Activated naive CD4-positive, alpha-beta T cell treated with anti-CD3 and anti-CD28 coated beads, Interleukin-2, amount 10 ng/mL, durations not matched to agents 7 days and 5 days (primary cell): ENCODE measurements at places on chromosomes 2 and 18.
A peak's percentile ranks its signal among the peaks of the same experiment; 100 is the strongest.

DNA sequence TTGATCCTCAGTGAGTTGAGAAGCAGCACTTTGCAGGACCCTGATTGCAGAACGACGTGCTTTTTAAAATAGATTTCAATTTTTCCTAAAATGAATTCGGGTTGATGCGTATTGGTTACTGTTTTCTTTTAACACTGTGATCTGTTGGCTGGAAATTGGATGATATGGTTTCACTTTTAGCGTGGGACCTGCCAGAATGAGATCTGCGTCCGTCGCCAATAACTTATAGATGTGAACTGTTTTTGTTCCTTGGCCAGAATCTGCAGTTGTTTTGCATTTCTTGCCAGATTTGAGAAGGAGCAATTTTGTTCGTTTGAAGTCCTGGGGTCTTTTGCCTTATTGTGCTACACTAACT lies 703 bp downstream of the UGGT1 start:
- DNase-seq: peak; percentile 32

DNA sequence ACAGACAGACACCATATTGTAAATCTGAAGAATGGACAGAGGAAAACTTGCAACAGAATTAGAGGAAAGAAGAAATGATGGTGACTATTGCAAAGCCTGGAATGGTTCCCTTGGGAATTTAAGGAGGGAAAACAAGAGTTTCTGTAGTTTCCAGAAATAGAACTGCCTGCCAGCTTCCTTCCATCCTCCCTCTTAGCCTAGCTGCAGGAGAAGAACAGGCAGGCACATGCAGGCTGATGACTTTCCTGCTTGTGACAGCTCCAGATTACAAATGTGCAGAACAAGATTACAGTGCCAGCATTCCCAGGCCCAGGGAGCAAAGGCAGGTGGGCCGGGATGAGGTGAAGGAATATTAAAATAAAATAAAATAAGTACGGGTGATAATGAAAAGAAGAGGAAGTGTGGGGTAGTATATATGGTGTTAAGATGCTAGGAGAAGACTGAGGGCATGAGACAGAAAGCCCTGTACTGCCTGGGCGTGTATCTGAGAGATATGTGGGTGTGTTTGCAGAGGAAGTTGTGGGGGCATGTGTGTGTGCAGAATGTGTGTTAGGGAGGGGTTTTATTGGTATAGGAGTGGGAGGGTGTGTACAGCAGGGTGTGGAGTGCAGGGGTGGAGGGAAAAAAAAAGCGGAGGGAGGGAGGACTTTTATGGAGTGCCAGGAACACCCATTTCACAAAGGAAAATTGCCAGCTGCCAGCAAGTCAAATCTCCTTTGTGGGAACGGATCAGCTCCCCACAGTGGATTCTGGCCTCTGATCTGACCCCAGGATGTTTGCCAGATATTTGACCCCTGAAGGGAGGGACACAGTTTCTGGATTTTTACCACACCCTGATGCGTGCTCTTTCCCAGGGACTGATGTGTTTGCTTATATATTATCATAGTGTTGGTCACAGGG lies 43.9 kb upstream of the NEMP2 start:
- no peak for DNase-seq

- no peak for DNase-seq
Observed at GRCh38 chr18:13026583-13027270, 35.6 kb downstream of the CEP192 start.

- DNase-seq: no peak
Observed at GRCh38 chr18:23927821-23928746, 86.5 kb upstream of the TTC39C start.

GRCh38 chr18:33802955-33803354 lies 224.9 kb downstream of the ASXL3 start:
- no peak for DNase-seq

DNA sequence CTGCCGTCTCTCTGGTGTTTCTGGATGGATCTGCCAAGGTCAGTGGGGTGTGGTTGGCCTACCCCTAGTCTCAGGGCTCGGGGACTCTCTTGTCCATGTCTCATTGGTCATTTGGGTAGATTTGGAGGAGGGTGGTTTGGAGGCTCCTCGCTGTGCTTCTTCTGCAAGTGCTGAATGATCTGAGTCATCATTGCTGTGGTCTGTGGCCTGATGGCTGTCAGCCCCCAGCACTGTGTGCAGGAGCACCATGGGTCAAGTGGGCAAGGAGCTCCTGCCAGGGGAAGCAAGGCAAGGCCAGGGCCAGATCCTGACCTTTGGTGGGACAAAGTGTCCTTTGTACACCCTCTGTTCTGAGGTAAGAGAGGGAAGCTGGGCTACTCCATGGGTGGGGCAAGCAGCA lies 221.8 kb downstream of the FHOD3 start:
- DNase-seq: no peak

DNA sequence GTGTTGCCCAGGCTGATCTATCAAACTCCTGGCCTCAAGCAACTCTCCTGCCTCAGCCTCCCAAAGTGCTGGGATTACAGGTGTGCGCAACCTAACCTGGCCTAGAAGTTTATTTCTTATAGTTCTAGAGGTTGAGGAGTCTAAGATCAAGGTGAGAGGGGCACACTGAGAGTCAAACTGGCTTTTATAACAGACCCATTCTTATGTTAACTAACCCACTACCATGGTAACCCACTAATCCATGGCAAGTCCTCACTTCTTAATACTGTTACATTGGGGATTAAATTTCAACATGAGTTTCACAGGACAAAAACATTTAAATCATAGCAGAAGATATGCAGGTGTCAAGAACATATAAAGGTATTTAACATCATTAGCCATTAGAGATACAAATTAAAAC lies 50.6 kb downstream of the MDH1 start:
- no peak for DNase-seq

GRCh38 chr2:180115675-180116074 lies 108.6 kb upstream of the CWC22 start:
- no peak for DNase-seq

DNA sequence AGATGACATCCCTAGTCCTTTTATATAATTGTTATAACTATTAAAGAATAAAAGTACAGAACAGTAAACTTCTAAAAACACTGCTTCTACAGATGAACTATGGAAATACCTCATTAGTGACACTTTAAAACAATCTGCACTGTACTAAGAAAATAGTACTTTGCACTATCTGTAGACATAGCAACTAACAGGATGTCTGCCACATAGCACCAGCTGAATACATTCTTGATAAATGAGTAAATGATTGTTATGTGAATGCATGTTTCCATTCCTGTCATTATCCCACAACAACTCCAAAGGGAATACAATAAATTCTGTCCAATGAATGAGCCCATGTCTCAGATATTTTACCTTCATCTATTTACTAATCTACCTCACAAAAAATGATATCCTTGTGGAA lies 115.3 kb upstream of the SLC35G4 start:
- DNase-seq: no peak

DNA sequence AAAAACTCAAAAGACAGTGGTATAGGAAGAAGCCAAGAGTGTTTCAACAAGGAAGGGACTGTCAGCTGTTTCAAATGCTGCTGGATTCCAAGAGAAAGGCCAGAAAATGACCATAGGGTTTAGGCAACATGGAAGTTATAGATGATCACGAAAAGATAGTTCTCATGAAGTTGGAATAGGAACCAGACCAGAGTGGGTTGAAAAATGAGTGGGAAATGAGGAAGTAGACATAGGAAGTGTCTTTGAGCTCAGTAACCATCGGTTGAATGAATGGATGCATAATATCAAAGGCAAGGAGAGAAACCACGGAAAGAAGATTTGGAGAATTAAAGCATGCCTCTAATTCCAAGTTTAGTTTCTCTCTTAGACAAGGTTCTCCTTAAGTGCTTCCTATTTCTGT lies 1.3 kb downstream of the NCAPH start:
- no peak for DNase-seq

DNA sequence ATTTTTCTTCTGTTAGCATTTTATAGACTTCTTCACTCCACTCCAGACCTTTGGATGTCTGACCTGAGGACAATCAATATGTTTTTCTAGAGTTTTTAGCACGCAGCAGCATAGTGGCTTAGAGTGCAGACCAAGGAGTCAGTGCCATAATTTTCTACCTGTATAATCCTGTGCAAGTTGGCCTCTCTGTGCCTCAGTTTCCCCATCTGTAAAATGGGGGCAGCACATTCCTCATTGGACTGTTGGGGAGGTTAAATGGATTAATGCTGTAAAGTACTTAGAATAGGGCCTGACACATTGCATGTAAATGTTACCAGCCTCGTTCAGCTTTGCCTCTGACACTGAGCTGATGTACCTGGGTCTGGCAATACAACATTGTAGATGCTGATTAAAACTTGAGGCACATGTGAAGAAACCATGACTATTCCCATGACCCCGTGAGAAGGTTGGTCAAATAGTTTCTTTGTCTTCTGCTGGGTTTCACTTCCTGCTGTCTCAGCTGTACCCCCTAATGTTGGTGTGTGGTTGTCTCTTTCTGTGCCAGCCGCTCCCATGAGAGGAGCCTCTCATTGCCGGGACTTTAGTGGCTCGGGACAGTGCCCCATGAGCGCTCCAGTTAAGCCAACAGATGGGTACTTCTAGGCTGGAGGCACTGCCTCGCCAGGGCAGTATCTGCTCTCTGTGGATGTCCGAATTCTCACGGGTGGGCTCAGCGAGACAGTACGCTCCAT lies 125.3 kb downstream of the SH3RF3 start:
- peak; percentile 18 for DNase-seq

- DNase-seq: no peak
Observed at GRCh38 chr2:46029332-46029811, 267.8 kb upstream of the EPAS1 start.

DNA sequence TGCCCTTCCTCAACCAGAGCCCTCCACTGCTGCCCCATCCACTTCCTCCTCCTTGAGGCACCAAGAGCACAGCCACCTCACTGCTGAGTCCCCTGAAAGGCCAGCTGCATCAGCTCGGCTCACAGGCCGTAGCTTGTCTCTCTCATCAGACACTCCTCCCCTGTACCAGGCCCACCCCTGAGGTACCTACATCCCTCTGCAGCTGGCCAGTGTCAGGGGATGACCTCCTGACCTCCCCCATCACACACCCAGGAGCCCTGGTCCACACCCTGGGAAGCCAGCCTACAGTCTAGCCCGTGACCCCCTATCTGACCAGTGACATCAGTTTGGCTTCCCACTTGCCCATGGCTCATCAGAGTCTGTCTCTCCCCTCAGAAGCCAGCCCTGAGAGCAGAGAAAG lies 205.6 kb downstream of the TNS1 start:
- DNase-seq: no peak

DNA sequence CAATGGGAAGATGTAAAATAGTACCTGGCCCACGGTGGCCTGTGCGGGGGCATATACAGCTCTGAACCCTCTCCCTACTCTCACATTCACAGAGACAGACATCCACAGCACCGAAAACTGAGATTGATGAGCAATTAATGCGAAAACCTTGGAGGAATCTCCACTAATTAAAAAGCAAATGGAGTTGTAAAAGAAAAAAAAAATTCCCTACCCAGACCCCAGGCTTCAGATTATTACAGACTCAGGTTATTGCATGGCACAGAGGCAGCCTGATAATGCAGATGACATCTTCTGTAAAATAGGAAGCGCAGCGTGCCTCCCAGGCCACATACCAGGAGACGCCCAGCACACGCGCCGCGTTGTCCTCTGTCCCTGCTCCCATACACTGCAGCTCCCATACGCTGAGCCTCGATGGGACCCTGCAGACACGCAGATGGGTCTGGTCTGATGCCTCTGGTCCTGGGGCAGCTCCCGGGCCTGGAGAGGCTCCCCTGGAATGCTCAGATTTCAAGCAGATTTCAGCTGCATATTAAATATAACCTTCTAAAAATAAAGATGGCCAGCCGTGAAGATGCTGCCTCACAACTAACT lies 496.1 kb upstream of the MYT1L start:
- DNase-seq: no peak

GRCh38 chr2:126719833-126720351 lies 63.9 kb downstream of the GYPC start:
- no peak for DNase-seq

- no peak for DNase-seq
Observed at GRCh38 chr2:151975460-151976414, 123.1 kb downstream of the CACNB4 start.

DNA sequence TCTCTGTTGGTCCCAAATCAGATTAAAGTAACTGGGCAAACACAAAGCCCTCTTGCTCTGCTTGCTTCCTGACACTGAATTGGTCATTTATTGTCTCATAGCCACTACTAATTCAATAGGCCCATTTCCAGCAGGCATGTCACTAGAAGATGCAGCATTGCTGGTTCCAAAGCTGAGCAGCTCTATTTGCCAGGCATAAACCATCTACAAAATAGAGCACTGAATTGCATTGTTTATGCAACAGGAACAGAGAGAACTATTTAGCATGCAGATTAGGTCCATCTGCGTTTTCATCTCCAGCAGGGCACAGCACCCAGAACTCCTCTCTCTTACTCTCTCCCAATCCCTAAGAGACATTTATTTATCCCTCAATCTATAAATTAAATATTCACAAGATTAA lies 227.6 kb downstream of the SUCLG1 start:
- DNase-seq: no peak

DNA sequence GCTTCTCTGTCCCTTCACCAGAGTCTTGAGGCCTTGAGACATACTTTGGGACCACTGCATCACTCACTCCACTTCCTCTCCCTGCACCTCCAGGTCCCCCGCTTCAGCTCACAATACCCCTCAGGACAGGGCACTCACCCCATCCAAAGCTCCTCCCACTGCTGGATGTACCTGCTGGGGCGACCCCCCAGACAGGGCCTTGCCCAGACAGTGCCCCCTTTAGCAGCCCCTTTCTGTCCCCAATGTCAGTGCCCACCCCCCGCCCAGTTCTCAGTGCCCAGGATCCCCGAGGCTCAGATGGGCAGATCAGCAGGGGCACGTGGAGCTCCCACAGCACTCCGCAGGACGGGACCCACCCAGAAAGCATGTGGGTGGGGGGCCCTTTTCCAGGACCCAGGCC lies 23.8 kb upstream of the IMP4 start:
- DNase-seq: no peak

DNA sequence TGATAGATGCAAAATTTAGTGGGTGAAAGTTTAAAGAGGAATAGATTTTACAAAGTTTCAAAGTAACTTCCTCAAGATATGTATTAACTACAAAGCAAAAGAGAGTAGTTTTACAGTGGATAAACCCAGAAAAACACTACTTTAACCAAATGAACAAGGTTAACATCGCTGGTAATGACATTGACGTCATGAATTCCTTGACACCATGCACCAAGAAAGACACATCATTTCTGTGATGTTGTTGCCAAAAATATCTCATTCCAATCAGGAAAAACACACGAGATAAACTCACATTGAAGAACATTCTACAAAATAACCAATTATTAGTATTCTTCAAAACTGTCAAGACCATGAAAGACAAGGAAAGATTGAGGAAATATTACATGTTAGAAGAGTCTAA lies 605.6 kb upstream of the SETBP1 start:
- no peak for DNase-seq

- DNase-seq: no peak
Observed at GRCh38 chr2:33500177-33500576, 23.7 kb downstream of the RASGRP3 start.

- peak; percentile 23 for DNase-seq
Observed at GRCh38 chr2:55223958-55224760, 7.9 kb downstream of the CLHC1 start.

GRCh38 chr2:149146876-149147275 lies 108.4 kb downstream of the LYPD6B start:
- DNase-seq: no peak
